ENCODE measurements at places on chromosomes 13 and 19.
A peak's percentile ranks its signal among the peaks of the same experiment; 100 is the strongest.

- no peak for DNase-seq
Observed at GRCh38 chr19:45305421-45305820, 17.3 kb downstream of the CKM start.

DNA sequence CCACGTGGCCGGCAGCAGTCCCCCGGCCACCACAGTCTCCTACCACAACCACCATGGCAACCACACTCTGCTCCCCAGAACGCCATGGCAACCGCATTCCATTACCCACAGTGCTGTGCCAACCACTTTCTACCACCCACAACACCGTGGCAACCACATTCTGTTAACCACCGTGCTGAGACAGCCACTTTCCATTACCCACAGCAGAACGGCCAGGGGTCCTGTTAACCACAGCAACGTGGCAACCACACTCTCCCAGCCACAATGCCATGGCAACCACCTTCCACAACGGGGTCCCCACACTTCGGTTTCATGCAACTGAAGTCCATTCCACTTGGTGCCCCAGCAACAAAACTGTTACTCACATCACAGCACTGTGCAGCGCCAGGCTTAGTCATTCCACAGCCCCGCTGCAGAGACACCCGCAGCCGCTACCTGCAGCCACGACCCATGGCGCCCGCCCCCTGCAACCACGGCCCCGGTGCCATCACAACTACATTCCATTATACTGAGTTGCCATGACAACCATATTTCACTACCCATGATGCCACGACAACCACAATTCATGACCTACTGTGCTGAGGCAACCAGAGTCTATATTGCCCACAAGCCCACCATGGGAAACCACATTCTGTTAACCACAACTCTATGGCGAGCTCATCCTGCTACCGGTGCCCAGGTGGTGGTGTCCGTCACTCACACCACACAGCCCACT lies 10.0 kb downstream of the DPF1 start:
- DNase-seq = peak; percentile 87

- DNase-seq = peak; percentile 11
Observed at GRCh38 chr13:42215578-42216421, 56.2 kb upstream of the AKAP11 start.

- DNase-seq = no peak
Observed at GRCh38 chr13:67023130-67023876, 206.8 kb downstream of the PCDH9 start.

GRCh38 chr19:1931445-1931844 lies 9.5 kb upstream of the CSNK1G2 start:
- DNase-seq = no peak

GRCh38 chr13:32334671-32335070 lies 19.4 kb downstream of the BRCA2 start:
- no peak for DNase-seq

- DNase-seq = no peak
Observed at GRCh38 chr19:58477130-58477529, 978 bp downstream of the ZNF446 start.

Measured in activated naive CD8-positive, alpha-beta T cell treated with anti-CD3 and anti-CD28 coated beads for 36 hours (primary cell).